GM23248 (cell line): ENCODE measurements at places on chromosomes 7 and 10. TPM values are rescaled to one million over a fixed set of nuclear protein-coding genes. Genes with fewer than 3 reads are reported as not detected.

Gene TLX1
- polyA plus RNA-seq, result not detected in 2 replicates

Gene ADAM8
- 0.19 TPM in 1 of 2 replicates, not detected in the other for polyA plus RNA-seq

GRCh38 chr10:14658331-14659127, 116.2 kb downstream of the FAM107B start:
- peak overlapping the region; percentile 27 for H3K27ac ChIP-seq
- peaks cover 35% of the 10 kb centered on the region for H3K4me1 ChIP-seq
- H3K27me3 ChIP-seq, result no peaks in the 10 kb centered on the region
- H3K4me3 ChIP-seq, result peak overlapping the region; percentile 41
- no peaks in the 10 kb centered on the region for H3K36me3 ChIP-seq

GRCh38 chr10:38605153-38605661, 511.1 kb downstream of the ZNF37A start:
- no peaks in the 10 kb centered on the region for H3K27me3 ChIP-seq
- no peak for DNase-seq
- no peaks in the 10 kb centered on the region for H3K36me3 ChIP-seq
- H3K27ac ChIP-seq, result no peak overlapping the region
- no peak overlapping the region for H3K4me3 ChIP-seq

GRCh38 chr10:43125881-43126731, 12.1 kb upstream of the CSGALNACT2 start:
- H3K36me3 ChIP-seq, result no peaks in the 10 kb centered on the region
- no peak for DNase-seq
- H3K4me1 ChIP-seq, result peaks cover 16% of the 10 kb centered on the region
